ENCODE measurements at places on chromosomes 13 and 19. TPM values are rescaled to one million over a fixed set of nuclear protein-coding genes. Genes with fewer than 3 reads are reported as not detected.

Gene TEX26
- total RNA-seq = not detected

Gene TUBB4A
- 3.0 TPM for total RNA-seq

Gene ONECUT3
- total RNA-seq = not detected

Gene CLEC11A
- 0.65 TPM for total RNA-seq

Gene PRSS57
- total RNA-seq = not detected

Gene KRTDAP
- total RNA-seq = not detected

Gene ZNF229
- total RNA-seq = 0.05 TPM

Gene HSD11B1L
- total RNA-seq = 2.5 TPM

Gene ZNF155
- 7.5 TPM for total RNA-seq

Gene AKAP11
- total RNA-seq = 32.5 TPM

Gene DPP9
- 67.6 TPM for total RNA-seq

Gene CD209
- total RNA-seq = not detected

Gene SLC25A42
- total RNA-seq = 17.6 TPM

Gene CAPN12
- total RNA-seq = 24.9 TPM

Gene JSRP1
- 0.73 TPM for total RNA-seq

Gene CEACAM7
- total RNA-seq = not detected

Gene ZNF534
- not detected for total RNA-seq

Gene PRTN3
- not detected for total RNA-seq

Gene CYP2A6
- not detected for total RNA-seq

Gene C19orf81
- total RNA-seq = not detected

Gene SHISA7
- not detected for total RNA-seq

Gene PTH2
- total RNA-seq = not detected

Gene SMIM44
- total RNA-seq = not detected

Gene HIPK4
- total RNA-seq = 0.10 TPM

Gene CEACAM4
- total RNA-seq = not detected

Gene ZNF415
- total RNA-seq = 0.33 TPM

Gene UQCR11
- total RNA-seq = 177 TPM

Gene SPRY2
- total RNA-seq = not detected

Gene ZNF100
- total RNA-seq = 18.9 TPM

Gene CCDC106
- total RNA-seq = 3.8 TPM

Gene SBSN
- not detected for total RNA-seq

Gene ZNF878
- 0.28 TPM for total RNA-seq

Gene IZUMO4
- total RNA-seq = 10.5 TPM

Gene HRC
- not detected for total RNA-seq

Gene TECR
- 171 TPM for total RNA-seq

Gene YJU2
- total RNA-seq = 21.7 TPM

Gene KANK3
- 7.4 TPM for total RNA-seq

Gene SYT3
- total RNA-seq = not detected

Gene MEIOSIN
- not detected for total RNA-seq

Gene FLT3LG
- total RNA-seq = 197 TPM

Gene ZNF587
- total RNA-seq = 36.2 TPM

Gene ZNF559
- 18.5 TPM for total RNA-seq

Gene ZNF560
- total RNA-seq = not detected

Gene GZMM
- total RNA-seq = 45.2 TPM

Gene FUT3
- total RNA-seq = not detected

Gene THSD8
- total RNA-seq = 25.5 TPM

Gene ZNF17
- total RNA-seq = 9.1 TPM

Gene ACER1
- 0.15 TPM for total RNA-seq

Gene CBARP
- total RNA-seq = 0.55 TPM

Gene MISP
- total RNA-seq = not detected

All from activated CD4-positive, alpha-beta memory T cell treated with anti-CD3 and anti-CD28 coated beads, Interleukin-2, amount 10 ng/mL, durations not matched to agents 7 days and 5 days (primary cell).